ENCODE measurements at places on chromosomes 11 and 22. TPM values are rescaled to one million over a fixed set of nuclear protein-coding genes. Genes with fewer than 3 reads are reported as not detected.

DNA sequence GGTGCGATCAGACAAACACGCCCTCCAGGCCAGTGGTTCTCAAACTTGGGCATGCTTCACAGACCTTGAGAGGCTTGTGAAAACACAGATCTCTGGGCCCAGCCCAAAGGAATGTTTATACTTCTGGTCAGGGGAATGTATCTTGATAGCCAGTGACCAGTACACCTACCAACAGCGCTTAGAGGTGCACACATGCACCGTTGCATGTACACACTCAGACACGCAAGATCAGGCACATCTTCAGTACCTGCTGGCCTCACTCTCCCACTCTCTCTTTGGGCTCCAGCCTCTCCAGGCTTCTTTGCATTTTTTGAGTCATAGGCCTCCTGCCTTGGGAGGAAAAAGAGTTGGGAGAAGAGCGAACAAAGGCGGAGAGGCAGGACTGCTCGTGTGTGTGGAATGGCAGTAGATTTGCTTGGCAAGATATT lies 11.7 kb upstream of the FXYD6 start:
- H3K27ac ChIP-seq: no peak overlapping the region
- H3K36me3 ChIP-seq: no peaks in the 10 kb centered on the region
- H3K4me1 ChIP-seq: peaks cover 20% of the 10 kb centered on the region
- no peaks in the 10 kb centered on the region for H3K27me3 ChIP-seq
- no peak for DNase-seq

GRCh38 chr22:45996241-45997076 lies 19.5 kb upstream of the WNT7B start:
- DNase-seq: no peak
- no peaks in the 10 kb centered on the region for H3K27me3 ChIP-seq
- peaks cover 60% of the 10 kb centered on the region for H3K4me1 ChIP-seq
- H3K4me3 ChIP-seq: no peak overlapping the region
- no peaks in the 10 kb centered on the region for H3K36me3 ChIP-seq
- peak overlapping the region; percentile 80 for H3K27ac ChIP-seq

DNA sequence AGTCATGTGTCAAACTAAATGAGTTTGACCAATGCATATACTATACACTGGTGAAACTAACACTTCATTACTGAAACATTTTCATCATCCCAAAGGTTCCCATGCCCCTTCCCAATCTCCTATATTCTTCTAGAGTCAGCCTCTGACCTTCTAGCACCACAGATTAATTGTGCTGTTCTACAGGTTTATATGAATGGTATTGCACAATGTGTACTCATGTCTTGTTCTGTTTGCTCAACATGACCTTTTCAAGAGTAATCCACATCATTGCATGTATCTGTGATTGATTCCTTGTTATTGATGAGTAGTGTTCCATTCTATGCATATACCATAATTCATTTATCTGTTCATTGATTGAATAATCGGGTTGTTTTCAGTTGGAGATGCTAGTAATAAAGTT lies 7.5 kb upstream of the OR8G1 start:
- no peaks in the 10 kb centered on the region for H3K4me1 ChIP-seq
- no peaks in the 10 kb centered on the region for H3K27me3 ChIP-seq
- no peaks in the 10 kb centered on the region for H3K36me3 ChIP-seq
- H3K27ac ChIP-seq: no peak overlapping the region
- no peak for DNase-seq

The APOBEC3H gene
- total RNA-seq: 0.39 TPM

DNA sequence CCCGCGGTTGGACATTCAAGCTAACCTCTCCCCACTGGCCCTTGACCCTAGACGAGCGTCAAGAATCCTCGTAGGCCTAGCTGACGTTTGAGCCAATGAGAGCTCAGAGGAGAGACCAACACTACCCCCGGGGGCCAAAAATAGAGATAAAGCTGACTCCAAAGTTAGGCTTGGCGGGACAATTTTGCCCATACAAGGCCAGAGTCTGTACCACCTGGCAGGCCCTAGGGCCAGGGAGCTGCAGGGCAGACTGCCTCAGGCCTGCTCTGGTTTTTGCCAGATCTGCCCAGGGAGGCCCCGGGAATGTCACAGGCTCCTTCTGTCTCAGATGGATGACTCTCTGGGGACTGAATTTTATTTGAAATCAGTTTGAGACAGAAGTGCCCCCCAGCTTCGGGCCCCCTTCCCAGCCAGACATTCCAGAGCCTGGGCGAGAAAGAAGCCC lies 40.8 kb upstream of the ACCSL start:
- no peaks in the 10 kb centered on the region for H3K4me1 ChIP-seq
- no peaks in the 10 kb centered on the region for H3K36me3 ChIP-seq
- H3K4me3 ChIP-seq: no peak overlapping the region
- DNase-seq: no peak
- H3K27me3 ChIP-seq: no peaks in the 10 kb centered on the region

The KCNQ1OT1 gene
- 0.66 TPM for total RNA-seq

The PTPRJ gene
- total RNA-seq: 11.4 TPM

DNA sequence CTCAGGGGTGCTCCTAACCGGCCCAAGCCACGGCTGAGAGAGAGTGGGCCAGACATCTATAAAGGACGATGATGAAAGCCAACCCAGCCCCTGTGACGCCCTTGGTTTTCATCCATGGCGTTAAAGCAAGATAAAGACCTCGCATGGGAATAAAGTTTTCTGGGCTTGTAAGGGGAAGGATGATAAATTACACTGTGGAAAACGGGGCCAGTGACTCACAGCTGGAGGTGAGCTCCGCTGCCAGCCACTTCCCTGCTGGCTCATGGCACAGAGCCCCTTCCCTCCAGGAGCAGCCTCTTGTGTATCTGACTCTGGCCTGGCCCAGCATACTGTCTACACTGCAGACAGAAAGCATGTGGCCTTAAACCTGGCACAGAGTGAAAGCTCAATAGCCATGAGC lies 503.2 kb upstream of the B3GAT1 start:
- H3K4me3 ChIP-seq: no peak overlapping the region
- no peak overlapping the region for H3K27ac ChIP-seq
- H3K4me1 ChIP-seq: peaks cover 10% of the 10 kb centered on the region
- no peaks in the 10 kb centered on the region for H3K27me3 ChIP-seq
- no peaks in the 10 kb centered on the region for H3K36me3 ChIP-seq

The OR51B4 gene
- total RNA-seq: not detected

DNA sequence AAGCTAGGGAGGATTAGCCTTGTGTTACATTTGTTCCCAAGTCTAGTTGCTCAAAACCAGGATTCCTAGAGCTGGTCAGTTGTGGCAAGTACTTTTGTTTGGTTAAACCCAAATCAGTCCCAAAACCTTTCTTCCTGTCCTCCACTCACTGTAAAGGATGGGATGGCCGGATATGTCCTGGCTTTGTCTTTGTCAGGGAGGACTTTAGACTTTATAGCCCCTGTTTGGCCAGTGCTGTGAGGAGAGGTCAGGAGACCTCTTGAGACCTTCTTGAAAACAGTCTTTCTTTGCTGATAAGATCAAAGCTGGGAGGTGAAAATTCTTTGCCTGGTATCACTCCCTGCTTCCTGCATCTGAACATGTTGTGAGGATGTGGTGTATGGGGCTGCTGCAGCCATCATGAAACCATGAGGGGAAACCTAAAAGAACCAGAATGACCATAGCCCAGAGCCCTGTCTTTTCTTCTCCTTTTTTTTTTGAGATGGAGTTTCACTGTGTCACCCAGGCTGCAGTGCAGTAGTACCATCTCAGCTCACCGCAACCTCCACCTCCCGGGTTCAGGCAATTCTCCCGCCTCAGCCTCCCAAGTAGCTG lies 43.6 kb upstream of the FTH1 start:
- H3K4me3 ChIP-seq: no peak overlapping the region
- H3K4me1 ChIP-seq: no peaks in the 10 kb centered on the region
- no peak for DNase-seq

DNA sequence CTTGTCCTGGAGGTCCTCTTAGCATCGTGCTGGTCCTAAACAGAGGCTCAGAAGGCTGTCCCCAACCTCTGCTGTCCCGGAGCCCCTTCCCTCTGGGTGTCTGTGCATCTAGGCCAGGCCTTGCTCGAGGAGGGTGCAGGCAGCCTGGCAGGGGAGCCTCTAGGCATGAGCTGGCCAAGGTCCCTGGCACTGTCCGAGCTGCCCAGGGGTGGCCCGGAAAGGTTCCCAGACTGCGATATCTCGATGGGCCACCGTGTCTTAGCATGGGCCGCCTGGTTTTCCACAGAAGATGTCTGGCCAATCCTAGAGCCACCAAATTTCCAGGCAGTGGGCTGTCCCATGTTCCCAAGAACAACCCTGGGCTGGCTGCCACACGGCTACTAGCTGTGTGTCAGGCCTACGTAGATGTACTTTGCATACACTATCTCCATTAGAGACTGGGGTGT lies 24.6 kb upstream of the SMIM38 start:
- DNase-seq: no peak
- H3K36me3 ChIP-seq: no peaks in the 10 kb centered on the region
- H3K4me1 ChIP-seq: peaks cover 21% of the 10 kb centered on the region
- peak overlapping the region; percentile 48 for H3K27ac ChIP-seq
- H3K4me3 ChIP-seq: no peak overlapping the region
- no peaks in the 10 kb centered on the region for H3K27me3 ChIP-seq

DNA sequence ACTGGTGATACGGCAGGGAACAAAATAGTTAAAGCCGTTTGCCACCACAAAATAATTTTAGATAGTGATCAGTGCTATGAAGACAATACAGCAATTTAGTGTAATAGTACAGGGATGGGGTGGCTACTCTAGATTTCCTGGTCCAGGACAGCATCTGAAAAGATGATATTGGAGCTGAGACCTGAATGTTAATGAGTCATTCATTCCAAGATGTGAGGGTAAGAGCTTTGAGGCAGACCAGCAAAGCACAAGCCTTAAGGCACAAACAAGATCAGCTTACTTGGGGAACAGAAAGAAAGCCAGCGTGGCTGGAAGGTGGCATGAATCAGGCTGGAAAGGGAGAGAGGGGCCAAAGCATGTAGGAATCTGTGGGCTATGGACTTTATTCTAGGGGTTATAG lies 132.3 kb downstream of the TRIM44 start:
- no peak for DNase-seq
- no peaks in the 10 kb centered on the region for H3K36me3 ChIP-seq
- H3K4me3 ChIP-seq: no peak overlapping the region
- H3K27ac ChIP-seq: no peak overlapping the region
- H3K27me3 ChIP-seq: no peaks in the 10 kb centered on the region

- H3K36me3 ChIP-seq: no peaks in the 10 kb centered on the region
- no peak overlapping the region for H3K4me3 ChIP-seq
- no peak for DNase-seq
- peaks cover 81% of the 10 kb centered on the region for H3K27me3 ChIP-seq
- peaks cover 16% of the 10 kb centered on the region for H3K4me1 ChIP-seq
Measured at GRCh38 chr22:43113526-43114251, 3.1 kb downstream of the BIK start.

GRCh38 chr22:42895087-42895486 lies 38.0 kb upstream of the ARFGAP3 start:
- H3K4me1 ChIP-seq: peaks cover 50% of the 10 kb centered on the region
- no peak for DNase-seq
- peaks cover 40% of the 10 kb centered on the region for H3K36me3 ChIP-seq
- H3K4me3 ChIP-seq: no peak overlapping the region
- no peaks in the 10 kb centered on the region for H3K27me3 ChIP-seq
- H3K27ac ChIP-seq: peak overlapping the region; percentile 4

DNA sequence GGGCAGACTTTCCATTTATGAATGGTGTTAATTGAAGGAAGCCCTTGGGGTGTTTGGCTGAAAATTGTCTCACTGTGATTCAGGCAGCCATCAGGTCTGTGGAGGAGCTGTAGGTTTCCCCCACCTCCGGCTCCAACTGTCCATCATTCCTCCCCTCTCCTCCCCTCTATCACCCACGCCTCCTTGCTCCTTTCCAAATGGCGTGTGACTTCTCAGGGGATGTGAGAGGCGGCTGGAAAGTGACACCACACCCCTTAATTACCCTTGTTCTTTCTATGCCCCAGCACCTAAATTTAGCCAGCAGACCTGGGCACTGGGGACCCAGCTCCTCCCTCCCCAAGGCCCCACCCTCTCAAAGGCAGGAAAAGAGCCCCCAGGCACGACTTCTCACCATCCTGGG lies 38.1 kb upstream of the SYT7 start:
- H3K4me3 ChIP-seq: no peak overlapping the region
- H3K27ac ChIP-seq: no peak overlapping the region
- peaks cover 40% of the 10 kb centered on the region for H3K27me3 ChIP-seq
- DNase-seq: no peak
- no peaks in the 10 kb centered on the region for H3K36me3 ChIP-seq
- no peaks in the 10 kb centered on the region for H3K4me1 ChIP-seq

DNA sequence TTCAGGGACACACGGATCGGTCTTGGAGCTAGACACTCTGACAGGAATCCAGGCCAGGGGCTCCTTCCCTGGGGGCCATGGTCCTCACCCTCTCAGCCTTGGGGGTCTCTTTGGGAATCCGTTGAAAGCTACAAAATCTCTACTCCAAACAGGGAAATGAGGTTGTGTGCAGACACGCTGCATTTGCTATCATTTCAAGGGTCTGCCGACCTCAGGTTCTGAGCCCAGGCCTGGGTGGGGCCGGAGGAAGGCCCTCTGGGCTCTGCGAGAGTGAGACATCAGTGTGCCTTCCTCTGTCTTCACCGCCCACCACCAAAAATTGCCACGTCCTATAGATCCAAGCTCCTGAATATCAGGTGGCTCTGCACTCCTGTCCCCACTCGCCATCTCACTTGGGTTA lies 74.4 kb upstream of the FGF3 start:
- peaks cover 15% of the 10 kb centered on the region for H3K4me1 ChIP-seq
- no peak overlapping the region for H3K4me3 ChIP-seq
- H3K27me3 ChIP-seq: peaks cover 64% of the 10 kb centered on the region
- DNase-seq: no peak
- no peak overlapping the region for H3K27ac ChIP-seq

GRCh38 chr11:95764267-95764898 lies 25.2 kb downstream of the FAM76B start:
- no peak for DNase-seq
- no peak overlapping the region for H3K27ac ChIP-seq
- H3K36me3 ChIP-seq: peaks cover 8% of the 10 kb centered on the region
